Stimulated activated CD8-positive, alpha-beta memory T cell treated with anti-CD3 and anti-CD28 coated beads, Interleukin-4, amount 100 ng/mL, for 4 hours (primary cell): ENCODE measurements at places on chromosomes 13 and 19.

- DNase-seq: no peak
These were observed 52.7 kb upstream of the FAM216B start for GRCh38 chr13:42728507-42729180.

DNA sequence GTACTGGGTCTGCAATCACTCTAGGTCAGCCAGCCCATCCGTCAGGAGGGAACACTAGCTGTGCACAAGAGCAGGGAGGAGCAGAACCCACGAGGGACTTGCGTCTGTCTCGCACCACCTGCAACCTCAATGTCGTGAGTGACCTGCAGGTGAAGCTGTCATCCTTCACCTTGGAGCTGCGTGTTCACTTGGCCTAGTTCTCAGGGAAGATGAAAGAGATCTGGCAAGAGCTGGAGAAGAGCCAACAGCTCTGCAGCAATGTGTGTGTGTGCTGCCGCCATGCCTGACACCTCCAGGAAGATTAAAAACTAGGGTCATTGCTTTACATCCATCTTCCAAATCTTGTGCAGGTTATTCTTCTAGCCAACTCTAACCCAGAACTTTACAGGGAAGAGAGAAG, 117.6 kb upstream of the MRI1 start:
- no peak for DNase-seq

GRCh38 chr13:113414335-113414734, 39.0 kb downstream of the ADPRHL1 start:
- DNase-seq: no peak

DNA sequence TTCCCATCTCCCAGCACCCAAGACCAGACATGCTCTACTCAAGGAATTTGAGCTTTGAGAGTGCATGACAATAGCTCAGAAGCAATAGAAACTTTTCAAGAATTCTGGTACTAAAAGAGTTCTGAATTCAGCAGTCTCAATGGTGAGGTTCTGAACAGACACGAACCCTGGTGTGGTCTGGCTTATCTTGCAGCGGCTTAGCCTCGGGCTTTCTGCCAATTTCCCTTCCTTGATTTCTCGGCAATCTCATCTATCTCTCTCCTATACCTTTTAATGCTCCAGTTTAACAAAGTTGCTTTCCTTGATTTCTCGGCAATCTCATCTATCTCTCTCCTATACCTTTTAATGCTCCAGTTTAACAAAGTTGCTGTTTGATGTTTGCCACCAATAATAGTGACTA, 174.6 kb downstream of the SPRY2 start:
- no peak for DNase-seq

- DNase-seq: no peak
These were observed 15.6 kb downstream of the KPNA3 start for GRCh38 chr13:49776871-49777270.

DNA sequence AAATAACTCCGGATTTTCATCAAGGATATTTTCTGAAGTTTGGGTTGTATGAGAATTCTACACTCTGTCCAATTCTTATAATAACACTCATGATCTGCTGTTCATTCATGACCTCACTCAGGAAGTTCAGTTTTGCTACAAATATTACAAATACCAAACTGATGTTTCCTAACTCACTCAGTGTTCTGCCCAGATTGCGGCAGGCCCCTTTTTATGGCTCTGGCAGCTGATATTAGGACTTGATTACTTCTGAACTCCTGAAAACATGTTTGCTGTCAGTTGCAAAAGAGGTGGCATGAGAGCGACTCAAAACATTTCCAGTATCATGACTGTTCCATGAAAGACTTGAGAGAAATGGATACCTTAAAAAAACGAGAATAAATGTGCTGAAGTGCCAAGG, 188.0 kb downstream of the RGCC start:
- no peak for DNase-seq

DNA sequence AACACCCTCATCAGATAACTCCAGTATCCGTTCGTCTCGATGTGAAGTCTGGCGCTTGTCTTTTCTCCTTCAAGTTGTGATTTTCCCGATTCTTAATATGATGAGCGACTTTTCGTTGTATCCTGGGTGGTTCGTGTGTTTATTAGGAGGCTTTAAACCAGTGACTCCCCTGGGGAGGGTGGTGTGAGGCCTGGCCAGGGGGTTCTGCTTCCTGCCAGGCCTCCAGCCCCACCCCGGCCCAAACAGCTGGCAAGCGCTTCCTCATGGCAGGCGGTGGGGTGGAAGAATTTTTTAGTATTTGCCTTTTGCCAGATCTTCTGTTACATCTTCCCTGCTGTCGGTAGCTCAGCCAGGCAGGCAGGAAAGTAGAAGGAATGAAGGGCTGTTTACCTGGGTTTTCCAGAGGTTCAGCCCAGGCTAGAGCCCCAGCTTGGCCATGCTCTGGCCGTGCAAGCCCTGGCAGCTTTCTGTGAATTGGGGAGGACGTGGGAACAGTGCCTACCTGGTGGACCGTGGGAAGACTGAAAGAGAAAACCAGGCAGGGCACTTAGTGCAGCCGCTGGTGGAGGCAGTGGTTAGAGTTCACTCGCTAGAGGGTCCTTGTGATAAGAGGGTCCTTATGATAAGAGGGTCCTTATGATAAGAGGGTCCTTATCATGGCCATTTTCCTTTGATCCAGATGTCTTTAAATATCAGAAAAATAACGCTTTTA, 37.7 kb upstream of the DCUN1D2 start:
- DNase-seq: no peak

DNA sequence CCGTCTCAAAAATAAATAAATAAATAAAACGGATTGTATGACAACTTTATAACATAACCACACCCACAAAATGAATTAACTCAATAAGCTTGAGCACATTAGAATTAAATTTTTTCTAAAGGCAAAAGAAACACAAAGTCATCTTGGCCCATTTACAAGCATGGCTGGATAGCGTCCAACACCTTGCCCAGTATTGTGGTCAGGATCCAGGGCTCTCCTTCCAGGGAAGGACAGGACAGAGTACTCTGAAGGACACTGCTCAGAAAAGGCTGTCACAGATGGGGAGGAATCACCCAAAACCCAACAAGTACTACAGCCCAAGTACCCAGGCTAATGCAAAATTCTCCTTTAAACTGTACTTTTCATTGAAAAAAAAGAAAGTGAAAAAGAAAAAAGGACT, 27.1 kb downstream of the SUGP2 start:
- DNase-seq: no peak

DNA sequence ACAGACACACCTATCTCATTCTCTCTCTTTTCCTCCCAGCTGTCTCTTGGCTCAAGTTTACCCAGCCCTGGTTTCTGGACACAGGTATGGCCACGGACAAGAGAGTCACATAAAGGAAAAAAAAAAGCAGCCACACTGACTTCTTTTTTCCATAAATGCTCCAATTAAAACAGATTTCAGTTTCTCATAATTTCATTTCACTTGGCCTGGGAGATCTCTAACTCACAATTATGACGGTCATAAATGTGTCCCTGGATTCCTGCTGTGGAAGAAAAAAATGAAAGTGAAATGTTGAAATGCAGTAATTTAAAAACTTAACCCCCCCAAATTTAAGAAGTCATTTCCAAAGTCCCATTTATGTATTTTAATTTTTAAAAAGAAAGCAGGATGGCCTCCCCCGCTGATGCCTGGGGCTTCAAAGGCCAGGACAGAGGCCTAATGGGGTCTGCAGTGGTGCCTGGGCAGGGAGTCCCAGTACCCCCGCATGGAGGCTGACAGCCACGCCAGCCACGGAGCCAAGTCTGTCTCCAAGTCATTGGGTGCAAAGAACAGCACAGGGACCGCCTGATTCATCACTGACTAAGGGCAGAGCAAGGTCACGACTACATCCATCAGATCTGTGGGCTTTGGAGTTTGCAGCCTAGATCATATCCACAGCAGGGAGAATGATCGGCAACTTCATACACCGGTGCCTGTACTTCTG, 79.7 kb downstream of the TSHZ3 start:
- DNase-seq: no peak

- DNase-seq: no peak
These were observed 120.0 kb upstream of the RFC3 start for GRCh38 chr13:33697926-33698325.

GRCh38 chr13:82878536-82878935, 1003.7 kb downstream of the SLITRK1 start:
- DNase-seq: no peak

GRCh38 chr13:21541980-21542379, 62.0 kb downstream of the MICU2 start:
- no peak for DNase-seq

DNA sequence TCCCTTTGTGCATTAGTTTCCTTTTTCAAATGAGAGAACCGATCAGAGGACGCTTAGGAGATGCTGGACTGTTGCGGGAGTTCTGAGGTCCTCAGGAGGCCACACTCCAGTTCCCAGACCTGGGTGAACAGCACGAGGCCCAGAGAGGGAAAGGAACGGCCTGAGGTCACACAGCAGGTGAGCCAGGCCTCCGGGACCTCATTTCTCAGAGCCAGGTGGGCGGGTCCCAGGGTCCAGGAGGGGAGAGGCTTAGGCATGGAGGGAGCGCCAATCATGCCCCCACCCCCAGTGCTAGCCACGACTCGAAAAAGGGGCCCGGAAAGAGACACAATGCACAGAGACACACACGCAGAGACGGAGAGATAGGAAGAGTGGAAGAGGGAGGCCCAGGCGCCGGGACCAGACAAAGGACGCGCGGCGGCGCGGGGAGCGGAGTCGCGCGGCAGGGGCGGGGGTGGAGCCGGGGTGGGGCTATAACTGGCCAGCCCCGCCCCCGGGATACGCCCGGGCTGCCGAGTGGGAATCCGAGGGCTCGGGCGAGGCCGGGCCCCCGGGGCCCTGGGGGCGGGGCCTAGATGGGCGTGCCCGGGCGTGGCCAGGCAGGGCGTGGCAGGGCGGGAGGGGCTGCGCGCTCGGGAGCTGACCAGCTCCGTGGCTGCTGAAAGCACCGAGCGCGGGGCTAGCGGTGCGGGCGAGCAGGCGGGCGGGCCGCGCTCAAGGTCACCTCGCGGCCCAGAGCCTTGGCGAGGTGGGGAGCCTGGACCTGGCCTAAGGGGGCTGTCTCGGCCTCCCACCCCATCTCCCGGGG, 1.6 kb downstream of the ELAVL3 start:
- DNase-seq: no peak

- no peak for DNase-seq
These were observed 254.8 kb downstream of the DCT start for GRCh38 chr13:94224670-94225069.

- DNase-seq: no peak
These were observed 13.9 kb upstream of the FBXO27 start for GRCh38 chr19:39046037-39046821.

- DNase-seq: no peak
These were observed at the start of gene USF2 for GRCh38 chr19:35268536-35269437. TSS of gene USF2 (plus strand) at chr19:35268962. CDS start at chr19:35269102, 140 bp downstream.

- DNase-seq: no peak
These were observed 13.1 kb upstream of the THSD1 start for GRCh38 chr13:52419080-52419479.
